ENCODE measurements at places on chromosomes 5 and 9.
A peak's percentile ranks its signal among the peaks of the same experiment; 100 is the strongest.

DNA sequence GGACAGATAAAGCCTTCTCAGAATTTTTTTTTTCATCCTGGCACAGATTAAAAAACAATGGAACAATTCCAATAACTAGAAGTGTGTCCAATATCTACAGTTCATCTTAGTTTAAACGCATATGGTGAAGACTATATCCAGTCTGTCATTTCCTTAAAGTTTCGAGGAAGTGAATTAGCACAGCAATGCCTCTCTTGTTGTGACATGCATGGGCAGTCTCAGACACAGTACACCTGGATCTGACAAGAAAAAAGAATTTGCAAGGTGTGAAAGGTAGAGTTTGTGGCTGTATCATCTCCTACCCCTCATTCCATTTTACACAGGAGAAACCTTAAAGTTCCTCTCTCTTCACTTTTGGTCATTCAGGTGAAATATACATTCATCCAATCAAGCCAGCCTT is 100.6 kb upstream of the ADAMTS19 start:
- DNase-seq, result no peak

- no peak for DNase-seq
These were observed 2.9 kb downstream of the MEGF9 start for GRCh38 chr9:120711354-120711753.

DNA sequence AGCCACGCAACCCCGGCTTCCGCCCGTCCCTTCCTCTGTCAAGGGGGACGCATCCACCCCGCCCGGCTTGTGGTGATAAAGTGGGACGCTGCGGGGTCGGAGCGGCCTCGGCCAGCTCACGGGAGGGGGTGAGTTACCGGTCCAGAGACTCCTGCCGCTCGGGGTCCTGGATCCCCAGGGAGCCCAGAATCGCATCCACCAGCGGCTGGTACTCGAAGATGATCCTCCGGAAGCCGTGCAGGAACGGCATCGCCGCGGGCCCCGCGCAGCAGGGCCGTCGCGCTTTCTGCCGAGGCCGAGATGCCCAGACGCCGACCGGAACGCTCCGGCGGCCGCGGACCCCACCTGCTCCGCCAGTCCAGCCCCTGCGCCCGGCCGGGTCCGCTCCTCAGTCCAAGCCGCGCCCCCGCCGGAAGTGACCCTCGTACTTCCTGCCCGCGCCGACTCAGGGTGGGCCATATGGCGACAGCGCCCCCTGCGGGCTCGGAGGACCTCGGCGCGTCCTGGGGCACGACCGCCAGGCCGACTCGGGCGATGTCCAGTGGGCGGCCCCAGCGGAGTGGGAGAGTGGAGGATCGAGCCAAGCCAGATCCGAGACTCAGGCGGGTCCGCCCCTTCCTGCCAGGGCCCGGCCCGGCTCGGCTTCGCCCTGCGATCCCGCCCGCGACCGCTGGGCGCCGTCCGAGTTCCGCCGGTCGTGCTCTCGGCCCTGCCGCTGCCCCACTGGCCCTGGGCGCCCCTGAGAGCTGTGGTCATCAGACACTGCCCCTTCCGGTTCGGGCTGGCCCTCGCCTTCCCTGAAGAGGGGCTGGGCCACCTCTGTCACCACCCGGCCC is at the start of gene ASB6:
ASB6 (minus strand) TSS at position 402 of the 836 bp plus-strand sequence; CDS start at position 250, 152 bp downstream.
- peak; percentile 98 for DNase-seq

GRCh38 chr9:5622016-5622415 is 6.9 kb upstream of the RIC1 start:
- DNase-seq, result peak; percentile 84

- DNase-seq, result peak; percentile 88
These were observed 155.7 kb upstream of the PAPPA start for GRCh38 chr9:115997923-115998322.

GRCh38 chr5:152477536-152477935 is 72.5 kb upstream of the NMUR2 start:
- no peak for DNase-seq

- no peak for DNase-seq
These were observed 36.3 kb downstream of the OLFM1 start for GRCh38 chr9:135123773-135124134.

- DNase-seq, result peak; percentile 77
These were observed 87.7 kb downstream of the ENTREP1 start for GRCh38 chr9:69412741-69413150.

GRCh38 chr9:114237781-114238180 is 82.4 kb downstream of the COL27A1 start:
- DNase-seq, result no peak

GRCh38 chr9:129595903-129596540 is 24.9 kb downstream of the C9orf50 start:
- DNase-seq, result no peak

DNA sequence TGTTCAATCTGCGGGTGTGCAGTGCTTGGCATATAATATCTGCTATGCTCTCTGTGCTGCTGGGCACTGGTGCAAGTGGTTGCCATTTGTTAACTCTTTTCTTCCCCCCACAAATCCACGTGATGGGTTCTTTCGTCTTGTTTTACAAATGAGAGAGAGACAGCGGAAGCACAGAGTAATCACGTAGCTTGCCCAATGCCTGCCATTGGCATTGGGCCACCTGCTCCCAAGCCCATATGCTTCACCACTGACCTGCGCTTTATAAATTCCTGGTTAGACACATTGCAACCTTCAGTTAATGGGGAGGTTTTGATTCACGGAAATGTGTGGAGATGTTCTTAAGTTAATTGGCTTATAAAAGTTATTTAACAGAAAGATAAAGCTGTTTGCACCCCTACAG is 194.8 kb upstream of the ADAMTS16 start:
- DNase-seq, result no peak

GRCh38 chr5:84725946-84726570 is 341.4 kb upstream of the EDIL3 start:
- no peak for DNase-seq

- peak; percentile 8 for DNase-seq
These were observed 23.8 kb upstream of the SPTAN1 start for GRCh38 chr9:128528445-128529160.

- no peak for DNase-seq
These were observed 311.0 kb downstream of the TMEM167A start for GRCh38 chr5:82766206-82766605.

- DNase-seq, result no peak
These were observed 76.7 kb downstream of the PDE4D start for GRCh38 chr5:59816654-59817300.

- DNase-seq, result peak; percentile 98
These were observed 211.3 kb upstream of the IRX4 start for GRCh38 chr5:2093859-2094615.

DNA sequence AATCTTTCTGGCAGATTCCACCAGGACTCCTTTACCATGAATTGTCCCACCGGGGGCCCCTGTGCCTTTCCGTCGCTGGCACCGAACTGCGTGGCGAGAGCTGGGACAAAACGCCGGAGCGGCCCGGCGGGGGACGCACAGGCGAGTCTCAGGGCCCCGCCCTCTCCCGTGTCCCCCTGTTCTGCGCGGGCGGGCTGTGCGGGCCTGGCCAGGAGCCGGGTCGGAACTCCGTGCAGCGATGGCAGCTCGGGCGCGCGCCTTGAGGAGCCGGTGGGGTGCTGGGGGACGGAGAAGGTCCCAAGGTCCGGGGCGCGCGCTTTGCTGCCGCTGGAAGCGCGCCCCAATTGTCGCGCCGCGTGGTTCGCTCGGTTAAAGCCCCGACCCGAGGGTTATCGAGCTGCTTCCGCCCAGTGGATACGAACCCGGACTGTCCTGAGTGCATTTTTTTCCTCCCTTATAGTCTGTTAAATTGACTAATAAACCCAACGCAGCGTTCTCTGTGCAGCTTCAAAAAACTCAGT is 125.3 kb downstream of the TMEM174 start:
- DNase-seq, result no peak

DNA sequence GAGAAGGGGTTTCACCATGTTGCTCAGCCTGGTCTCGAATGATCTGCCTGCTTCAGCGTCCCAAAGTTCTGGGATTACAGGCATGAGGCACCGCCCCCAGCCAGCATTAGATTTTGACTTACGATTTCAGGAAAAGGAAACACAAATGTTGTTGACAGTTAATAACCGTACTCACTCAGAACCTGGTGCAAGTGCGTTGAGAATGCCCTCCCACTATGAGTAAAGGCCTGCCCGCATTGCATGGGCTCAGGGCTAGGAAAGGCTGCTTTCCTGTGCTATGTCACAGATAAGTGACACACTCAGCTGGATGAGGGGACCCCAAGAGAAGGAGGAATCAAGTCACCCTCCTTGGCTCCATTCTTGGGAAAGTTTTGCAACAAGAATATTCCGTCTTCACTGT is 42.4 kb downstream of the NDST1 start:
- DNase-seq, result no peak

- no peak for DNase-seq
These were observed 137.4 kb downstream of the GPBP1 start for GRCh38 chr5:57311251-57311650.

DNA sequence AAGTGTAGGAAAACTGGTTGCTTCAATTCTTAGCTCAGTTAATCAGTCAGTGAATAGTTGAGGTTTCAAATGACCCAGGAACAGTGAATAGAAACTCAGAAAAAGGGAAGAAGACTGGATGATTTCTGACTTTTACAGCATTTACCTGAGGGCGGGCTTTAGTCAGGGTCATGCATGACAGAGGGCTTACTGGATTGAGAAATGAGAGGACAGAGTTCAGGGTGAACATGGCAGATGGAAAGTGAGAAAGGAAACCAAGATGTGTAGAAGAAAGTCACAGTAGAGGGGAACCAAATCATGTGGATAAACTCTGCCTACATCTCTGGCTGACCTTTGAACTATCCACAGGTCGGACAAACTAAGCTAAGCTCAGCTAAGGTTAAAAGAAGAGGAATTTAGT is 596.0 kb downstream of the SEMA5A start:
- no peak for DNase-seq

- DNase-seq, result no peak
These were observed 276.0 kb downstream of the TENT4A start for GRCh38 chr5:6989230-6989629.

DNA sequence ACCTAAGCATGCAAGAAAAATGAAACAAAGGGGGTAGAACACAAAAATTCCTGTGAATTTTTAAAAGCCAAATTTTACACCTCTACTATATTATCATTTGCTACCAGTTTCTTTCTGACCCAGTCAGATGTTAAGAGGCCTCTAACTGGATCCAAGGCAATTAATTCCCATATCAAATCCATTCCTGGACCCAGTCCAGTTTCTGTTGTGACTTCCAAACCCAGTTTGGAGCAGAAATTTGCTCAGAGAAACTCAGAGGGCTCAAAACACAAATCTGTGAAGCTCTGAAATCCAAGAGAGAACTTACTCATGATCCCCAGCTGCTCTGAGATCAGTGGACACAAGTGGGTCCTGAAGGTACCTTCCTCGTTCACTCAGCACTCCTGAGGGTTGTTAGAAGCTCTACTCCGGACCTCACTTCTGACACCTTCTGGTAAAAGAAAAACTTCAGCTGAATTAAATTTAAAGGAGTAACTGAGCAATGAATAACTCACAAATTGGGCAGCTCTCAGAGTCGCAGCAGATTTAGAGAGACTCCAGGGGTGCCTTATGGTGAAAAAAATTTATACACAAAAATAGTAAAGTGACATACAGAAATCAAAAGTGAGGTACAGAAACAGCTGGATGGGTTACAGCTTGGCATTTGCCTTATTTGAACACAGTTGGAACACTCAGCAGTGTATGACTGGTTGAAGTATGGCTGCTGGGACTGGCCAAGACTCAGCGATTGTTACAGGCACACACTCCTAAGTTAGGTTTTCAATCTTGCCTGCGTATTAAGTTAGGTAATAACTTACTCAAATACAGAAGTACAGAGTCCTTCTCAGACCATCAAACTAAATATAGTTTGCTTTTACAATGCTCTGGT is 32.4 kb downstream of the INSL4 start:
- peak; percentile 25 for DNase-seq

- DNase-seq, result no peak
These were observed 30.0 kb upstream of the RECK start for GRCh38 chr9:36006549-36007315.

DNA sequence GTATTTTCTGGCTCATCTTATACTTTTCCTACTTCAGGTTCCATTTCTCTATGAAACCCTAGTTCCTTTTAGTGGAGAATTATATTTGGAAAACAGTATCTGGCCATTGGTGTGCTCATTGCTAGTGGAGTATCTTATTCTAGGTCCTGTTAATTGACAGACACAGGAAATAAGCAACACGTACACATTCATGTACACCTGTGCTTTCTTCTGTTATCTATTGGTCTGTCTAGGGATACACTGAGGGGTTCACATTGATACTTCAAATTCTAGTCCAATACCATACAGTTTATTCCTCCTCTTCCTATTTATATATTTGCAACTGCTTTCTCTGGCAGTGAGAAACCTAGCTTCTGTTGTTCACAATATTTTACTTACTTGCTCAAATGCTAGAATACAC is 110.2 kb downstream of the FER start:
- DNase-seq, result no peak

DNA sequence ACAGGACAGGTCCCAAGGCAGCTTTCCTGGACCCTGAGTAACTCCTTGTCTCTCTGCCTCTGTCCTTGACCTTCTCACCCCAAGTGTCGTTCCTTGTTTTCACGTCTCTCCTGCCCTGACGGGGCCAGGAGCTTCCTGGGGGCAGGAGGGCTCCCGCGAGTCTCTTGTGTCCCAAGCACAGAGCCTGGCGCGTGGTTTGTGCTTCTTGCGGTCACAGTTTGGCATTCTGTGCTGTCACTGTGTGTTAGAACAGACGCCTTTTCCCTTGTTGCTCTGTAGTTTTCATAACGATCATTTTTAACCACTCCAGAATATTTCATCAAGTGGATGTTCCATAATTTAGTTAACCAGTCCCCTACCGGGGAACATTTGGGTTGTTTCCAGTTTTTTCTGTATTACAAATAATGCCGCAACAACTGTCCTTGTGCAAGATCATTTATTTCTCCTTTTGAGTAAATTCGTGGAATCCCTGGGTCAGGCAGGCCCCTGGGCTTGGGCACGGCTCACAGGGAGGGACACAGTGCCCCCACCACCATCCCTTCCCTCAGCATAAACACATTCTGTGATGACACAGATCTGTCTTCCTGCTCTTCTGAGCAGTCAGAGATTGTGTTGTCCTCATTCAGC is 71.9 kb downstream of the TSPAN17 start:
- no peak for DNase-seq

DNA sequence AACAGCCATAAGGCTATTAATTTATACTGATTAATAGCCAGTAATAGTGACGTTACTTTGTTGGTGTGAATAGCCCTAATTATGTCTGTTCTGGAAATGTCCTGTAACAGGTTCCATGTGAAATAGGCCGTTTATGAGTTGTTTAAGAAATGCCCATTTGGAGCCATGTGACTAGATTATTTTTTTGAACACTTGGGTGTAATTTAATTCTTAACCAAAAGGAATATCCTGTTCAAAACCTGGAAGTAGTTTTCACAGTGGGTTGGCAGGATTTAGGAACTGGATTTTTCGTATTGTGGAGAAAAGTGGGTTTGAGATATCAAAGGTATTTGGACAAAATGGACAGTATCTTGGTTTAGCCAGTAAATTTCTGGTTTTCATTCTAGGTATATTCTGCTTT is 1.3 kb downstream of the TENT2 start:
- DNase-seq, result no peak

GRCh38 chr9:101601904-101602765 is 7.4 kb upstream of the PPP3R2 start:
- peak; percentile 63 for DNase-seq

DNA sequence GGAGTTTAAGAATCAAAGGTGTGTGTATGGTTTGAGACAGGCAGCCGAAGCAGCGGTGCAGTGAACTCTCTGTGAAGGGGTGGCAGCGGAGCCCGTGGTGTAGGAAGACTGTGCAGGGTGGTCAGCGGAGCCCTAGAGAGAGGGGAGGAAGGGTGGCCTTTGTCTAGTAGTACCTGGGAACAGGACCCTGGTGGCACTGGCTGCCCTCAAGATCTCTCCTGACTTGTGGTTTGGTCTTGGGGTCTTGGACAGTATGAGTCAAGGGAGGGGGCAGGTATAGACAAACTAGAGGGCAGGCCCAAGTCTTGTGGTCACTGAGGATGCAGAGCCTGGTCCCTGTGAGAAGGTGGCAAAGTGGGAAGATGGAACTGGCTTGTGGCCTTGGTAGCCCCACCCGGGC is 7.1 kb upstream of the NKX2-5 start:
- no peak for DNase-seq
